ENCODE measurements at places on chromosomes 2 and 18.

DNA sequence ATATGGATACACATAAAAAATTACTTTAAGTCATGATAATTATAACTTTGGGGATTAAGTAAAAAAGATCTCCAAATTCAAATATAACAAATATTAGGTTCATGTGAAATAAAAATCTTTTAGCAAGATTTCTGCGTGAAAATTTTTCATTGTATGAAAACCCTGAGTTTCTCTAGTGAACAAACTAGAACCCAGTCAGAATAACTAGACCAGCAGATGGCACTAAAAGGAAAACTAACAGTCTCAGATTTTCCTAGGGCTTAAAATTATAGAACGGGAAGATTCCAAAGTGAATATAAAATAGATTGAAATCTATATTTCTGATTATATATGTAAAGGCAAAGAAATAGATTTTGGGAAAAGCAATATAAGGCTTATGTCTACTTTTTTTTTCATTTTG lies 43.3 kb downstream of the TMEM200C start:
- peak; percentile 0 for DNase-seq

GRCh38 chr2:242040681-242041080 lies 171.2 kb downstream of the RTP5 start:
- DNase-seq = no peak

GRCh38 chr2:128374001-128374710 lies 55.5 kb upstream of the HS6ST1 start:
- no peak for DNase-seq

DNA sequence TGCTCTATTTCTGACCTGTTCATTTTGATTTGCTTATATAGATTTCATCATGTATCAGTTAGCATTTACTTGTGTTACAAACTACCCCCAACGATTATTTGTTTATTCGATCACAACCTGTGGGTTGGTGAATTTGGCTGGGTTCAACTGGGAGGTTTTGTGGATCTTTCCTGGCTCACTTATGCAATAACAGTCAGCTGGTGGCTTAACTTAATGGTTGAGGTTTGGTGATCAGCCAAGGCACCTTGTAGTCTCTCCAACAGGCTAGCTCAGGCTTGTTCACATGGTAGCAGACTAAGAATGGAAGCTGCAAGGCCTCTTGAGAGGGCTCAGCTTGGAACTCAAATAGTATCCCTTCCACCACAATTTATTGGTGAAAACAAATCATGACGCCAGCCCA lies 5.4 kb upstream of the PUM2 start:
- DNase-seq = peak; percentile 23

DNA sequence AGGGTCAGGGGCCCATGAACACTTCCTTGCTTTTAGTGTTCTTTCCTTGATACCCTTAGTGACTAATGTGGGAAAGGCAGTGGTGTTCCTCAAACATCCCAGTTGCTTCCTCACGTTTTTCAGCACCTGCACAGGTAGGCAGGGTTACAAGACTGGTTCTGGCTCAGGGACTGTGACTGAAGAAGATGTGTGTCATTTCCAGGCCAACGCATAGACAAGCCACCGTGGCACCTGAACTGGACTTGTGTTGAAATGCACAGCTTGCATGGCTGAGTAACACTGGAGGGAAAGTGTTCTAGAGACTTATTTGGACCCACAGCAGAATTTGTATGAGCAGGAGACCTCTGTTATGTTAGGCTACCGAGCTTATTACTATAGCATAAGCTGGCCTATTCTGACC lies 107.9 kb downstream of the SPOPL start:
- no peak for DNase-seq

DNA sequence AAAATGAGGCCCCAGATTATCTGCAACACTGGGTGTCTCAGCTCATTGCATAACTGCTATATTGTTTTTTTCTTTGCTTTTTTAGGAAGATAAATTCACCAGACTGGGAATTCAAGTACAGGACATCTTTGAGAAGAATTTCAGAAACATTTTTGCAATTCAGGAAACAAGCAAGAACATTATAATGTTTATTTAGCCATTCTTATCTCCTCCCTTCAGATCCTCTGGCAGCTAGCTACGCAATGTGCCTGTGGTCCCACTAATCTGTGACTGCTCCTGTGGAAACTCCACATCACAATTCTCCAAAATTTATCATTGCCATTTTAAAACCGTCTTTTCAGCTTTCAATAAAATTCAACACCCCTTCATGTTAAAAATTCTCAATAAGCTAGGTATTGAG lies 126.8 kb downstream of the SP100 start:
- no peak for DNase-seq

- DNase-seq = no peak
Observed at GRCh38 chr2:86789687-86790133, 1.0 kb downstream of the CD8A start.

DNA sequence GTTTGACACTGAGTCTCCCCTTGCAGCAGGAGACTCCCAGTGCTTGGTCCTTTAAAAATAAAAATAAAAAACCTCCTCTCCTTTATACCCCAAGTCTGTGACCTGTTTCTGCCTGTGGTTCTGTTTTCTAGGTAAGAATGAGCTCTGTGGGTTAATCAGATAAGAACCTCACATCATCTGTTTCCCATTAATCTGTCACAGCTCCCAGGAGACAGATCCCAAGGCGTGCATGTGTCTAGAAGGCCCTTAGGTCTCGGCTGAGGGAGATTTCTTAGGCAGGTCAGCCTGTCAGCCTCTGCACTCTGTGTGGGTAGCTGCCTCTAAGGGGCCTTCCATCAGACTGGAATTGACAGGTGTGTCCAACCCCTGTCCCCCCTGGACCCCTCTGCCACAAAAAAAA lies 80.7 kb downstream of the FHOD3 start:
- DNase-seq = no peak

DNA sequence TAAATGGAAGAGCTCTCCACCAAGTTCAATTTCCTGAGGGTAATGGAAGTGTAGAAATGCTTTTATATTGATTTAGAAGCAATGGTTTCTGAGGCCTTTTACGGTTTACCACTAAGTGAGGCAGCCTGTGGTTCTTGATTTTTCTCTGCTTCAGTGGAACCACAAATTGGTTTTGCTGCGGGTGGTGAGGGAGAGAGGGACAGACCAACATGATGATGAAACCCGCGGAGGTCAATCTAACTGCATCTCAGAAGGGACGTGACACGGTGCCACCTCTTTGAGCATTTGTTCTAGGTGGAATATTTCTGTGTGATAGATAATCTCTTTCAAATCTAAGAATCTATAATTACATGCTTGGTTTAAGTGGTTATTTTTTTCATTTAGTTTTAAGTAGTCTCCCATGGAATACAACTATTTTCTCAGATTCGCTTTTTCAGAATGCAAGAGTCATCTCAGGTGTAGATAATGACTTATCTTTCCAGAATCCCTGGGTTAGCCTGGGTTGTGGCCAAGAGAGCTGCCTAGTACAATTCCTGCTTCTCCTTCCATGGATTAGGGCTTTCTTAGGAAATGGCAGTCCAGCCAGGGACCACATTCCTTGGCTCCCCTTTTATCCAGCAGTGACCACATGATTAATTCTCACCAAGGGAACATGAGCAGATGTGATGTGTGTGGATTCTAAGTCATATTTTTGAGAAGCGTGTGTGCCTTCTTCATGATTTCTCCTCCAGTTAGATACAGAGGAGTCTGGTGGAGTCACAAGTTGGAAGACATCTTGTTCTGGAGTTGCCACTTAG lies 52.5 kb downstream of the KCNE4 start:
- no peak for DNase-seq

- no peak for DNase-seq
Observed at GRCh38 chr2:64751286-64752260, 97.9 kb upstream of the SERTAD2 start.

DNA sequence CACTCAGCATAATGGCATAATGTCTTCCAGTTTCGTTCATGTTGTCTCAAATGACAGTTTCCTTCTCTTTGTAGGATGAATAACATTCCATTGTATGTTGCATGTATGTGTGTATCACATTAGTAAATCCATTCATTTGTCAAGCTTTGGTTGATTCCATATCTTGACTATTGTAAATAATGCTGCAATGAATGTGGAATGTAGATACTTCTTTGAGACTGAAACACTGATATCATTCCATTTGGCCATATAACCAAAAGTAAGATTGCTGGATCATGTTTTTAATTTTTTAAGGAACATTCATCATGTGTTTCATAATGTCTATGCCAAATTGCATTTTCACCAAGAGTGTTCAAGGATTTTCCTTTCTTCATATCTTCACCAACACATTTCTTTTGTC lies 1711.4 kb upstream of the PIK3C3 start:
- DNase-seq = no peak

DNA sequence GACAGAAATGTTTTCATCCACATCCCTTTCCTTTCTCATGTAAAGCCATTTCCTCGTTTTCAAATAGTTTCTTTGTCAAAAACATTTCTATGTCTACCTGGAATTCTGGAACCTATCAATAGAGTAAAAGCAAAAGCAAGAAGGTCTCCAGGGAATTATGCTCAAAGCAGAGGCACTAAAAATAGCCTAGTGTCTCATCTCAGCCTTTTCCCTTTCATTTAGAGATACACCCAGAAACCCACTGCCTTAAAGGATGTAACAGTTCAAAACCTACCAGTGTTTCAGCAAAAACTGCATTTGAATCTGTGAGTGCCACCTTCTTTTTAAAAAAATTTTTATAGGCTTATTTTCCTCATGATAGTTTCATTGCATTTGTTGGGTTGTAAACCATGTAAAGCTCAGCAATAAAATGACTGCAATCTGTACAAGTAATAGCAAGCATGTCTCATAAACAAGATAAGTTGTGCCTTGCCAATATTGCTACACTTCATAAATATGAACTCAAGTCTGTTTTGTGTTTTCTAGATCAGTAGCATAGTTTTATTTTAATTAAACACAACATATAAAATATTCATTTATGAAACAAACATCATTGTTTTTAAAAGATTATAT lies 927.3 kb upstream of the ACVR2A start:
- no peak for DNase-seq

- no peak for DNase-seq
Observed at GRCh38 chr2:230751062-230751461, 38.4 kb downstream of the CAB39 start.

- DNase-seq = no peak
Observed at GRCh38 chr2:144382849-144383248, 137.1 kb downstream of the ZEB2 start.

DNA sequence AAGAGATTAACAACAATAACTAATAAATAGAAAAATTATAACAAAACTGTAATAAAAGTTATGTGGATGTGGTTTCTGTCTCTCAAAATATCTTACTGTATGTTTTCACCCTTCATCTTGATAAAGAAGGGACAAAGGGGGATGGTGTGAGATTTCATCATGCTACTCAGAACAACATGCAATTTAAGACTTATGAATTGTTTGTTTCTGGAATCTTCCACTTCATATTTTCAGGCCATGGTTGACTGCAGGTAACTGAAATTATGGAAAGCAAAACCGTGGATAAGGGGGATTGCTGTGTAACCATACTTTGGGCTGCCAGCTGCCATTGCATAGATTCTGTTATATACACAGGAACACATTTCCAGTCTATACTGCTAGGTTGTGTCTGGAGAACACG lies 45.6 kb downstream of the NEB start:
- no peak for DNase-seq

- DNase-seq = no peak
Observed at GRCh38 chr2:167987558-167987957, 259.8 kb downstream of the STK39 start.

DNA sequence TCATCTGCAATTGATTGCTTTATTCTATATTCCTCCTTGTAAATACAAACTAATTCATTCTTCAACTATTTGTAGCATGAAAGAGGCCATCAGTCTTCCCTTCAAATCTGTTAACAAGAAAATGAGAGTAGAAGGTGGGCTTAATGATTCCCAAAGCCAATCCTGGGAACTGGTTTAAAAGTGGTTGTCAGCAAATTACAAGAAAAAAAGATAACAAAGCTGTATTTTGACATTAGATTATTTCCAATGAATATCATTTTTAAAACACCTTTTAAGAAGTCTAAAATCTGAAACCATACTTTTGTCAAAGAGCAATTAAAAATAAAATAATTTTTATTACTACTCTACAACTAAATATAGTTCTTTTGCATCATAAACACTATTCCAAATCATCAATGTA lies 139.2 kb downstream of the DYM start:
- DNase-seq = no peak

- no peak for DNase-seq
Observed at GRCh38 chr2:224147174-224147573, 108.1 kb upstream of the SERPINE2 start.

DNA sequence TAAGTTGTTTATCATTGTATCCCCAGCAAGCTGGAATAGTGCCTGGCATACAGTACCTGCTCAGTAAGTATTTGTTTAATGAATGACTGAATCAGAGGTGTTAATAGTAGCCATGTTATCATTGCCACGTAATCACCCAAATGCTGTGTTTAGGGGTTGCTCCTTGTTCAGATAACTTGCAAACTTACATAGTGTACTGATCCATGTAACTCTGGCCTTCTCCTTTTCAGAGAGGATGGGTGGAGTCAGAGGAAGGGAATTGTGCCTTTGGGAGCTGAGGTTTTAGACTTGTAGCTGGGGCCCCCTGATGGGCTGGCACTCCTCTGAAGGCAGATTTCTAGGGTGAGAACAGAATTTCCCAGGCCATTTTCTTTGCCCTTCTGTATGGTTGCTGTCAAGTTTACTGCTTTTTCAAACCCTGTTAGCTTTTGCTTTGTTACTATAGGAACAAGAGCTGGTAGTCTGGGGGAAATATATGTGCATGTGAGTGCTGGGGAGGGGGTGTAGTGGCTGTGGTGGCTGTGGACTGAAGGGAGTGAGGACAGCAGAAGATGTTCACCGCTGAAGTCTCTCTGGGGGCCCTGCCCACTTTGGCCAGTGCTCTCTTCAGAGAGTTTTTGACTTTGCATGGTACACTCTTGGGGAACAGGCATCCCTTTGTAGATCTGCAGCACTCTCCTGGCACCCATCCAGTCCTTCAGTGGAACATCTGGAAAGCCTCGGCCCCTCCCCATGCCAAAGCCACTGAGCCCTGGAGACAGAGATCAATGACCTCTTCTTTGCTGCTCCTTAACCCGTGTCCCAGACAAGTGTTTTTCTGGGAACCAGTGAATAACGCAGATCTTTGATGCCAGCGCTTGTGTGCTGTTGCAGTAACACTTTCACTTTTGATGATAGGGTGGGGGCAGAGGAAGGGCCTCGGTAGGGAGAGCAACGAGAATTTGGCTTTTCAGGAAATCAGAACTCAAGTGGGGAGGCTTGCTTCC lies 209.0 kb downstream of the PRKCE start:
- DNase-seq = no peak
